Cortex of kidney (tissue), 1 donor: ENCODE measurements at places on chromosomes 6 and 20.

- DNase-seq, result no peak
Measured at GRCh38 chr6:99602520-99603420, 3.9 kb upstream of the PRDM13 start.

DNA sequence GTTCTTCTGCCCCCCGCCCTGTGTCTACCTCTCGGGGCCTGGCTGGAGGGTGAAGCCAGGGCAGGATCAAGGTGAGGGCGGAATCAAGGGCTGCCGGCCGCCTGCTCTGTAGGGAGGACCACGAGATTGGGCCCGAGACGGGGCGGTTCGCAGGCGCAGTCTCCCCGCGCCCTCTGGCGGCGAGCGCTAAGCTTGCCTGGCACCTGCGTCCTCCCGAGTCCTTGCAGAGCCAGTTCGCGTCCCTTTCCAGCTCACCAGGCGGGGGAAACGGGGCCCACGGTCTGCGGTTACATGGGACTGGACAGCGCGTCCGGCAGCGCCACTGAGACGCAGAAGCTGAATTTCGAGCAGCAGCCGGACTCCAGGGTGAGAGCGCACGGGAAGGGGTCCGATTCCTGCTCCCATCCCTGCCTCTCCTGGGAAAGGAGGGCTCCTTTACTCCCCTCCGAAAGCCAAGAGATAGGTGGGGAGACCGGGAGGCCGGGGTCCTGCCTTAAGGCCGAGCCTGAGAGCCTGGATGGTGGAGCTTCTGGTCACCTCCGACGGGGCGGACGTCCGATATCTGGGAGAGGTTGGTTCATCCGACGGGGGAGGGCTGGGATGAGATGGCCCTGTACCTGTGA lies 3.6 kb upstream of the MATN4 start:
- DNase-seq, result no peak

GRCh38 chr6:72553531-72554511 lies 68.0 kb upstream of the KCNQ5 start:
- no peak for DNase-seq

DNA sequence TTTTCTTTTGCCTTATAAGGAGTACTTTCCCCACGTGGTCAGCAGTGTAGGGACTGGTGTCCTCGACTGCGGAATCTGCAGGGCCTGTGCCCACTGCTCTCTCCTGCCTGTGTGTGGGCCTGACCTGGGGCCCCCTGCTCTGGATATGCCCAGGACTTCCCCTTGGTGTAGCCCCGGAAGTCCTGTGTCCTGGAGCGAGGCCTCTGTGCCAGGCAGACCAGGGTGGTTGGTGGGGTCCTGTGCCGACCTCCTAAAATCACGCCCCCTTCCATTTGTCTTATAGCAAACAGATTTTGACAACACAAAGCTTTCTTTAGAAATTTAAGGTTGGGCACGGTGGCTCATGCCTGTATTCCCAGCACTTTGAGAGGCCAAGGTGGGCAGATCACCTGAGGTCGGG lies 64.2 kb downstream of the DLL1 start:
- no peak for DNase-seq

GRCh38 chr20:32924781-32925180 lies 66.1 kb downstream of the EFCAB8 start:
- no peak for DNase-seq

DNA sequence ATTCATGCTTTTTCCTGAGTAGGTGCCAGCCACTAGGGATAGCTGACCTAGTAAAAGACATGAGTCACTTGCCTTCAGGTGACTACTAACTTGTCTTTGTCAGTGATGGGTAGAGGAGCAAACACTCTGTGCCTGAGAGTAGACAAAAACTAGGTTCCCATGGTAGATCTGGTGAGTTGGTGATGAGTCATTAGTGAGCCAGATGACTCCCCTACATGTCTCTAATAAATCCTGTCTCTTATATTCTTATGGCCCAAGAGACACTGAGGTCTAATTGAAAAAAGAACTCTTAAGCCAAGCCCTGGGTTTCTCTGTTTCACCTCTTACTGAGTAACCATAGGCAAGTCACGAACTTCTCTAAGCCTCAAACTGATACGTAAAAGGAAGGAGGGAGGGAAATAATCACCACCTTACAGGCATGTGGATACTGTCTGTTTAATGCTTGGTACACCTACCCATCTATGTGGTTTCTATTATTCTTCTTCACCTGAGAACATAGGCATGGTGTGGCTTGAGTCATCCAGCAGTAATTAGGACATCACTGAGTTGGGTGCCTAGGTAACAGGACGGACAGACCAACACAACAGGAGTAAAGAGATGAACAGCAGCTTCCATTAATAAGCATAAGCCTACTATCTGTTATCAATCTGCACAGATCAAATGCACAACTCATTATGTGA lies 20.3 kb downstream of the TTPAL start:
- no peak for DNase-seq

GRCh38 chr6:34661357-34661756 lies 35.2 kb downstream of the ILRUN start:
- no peak for DNase-seq

- no peak for DNase-seq
Measured at GRCh38 chr20:658731-659291, 5.8 kb upstream of the SRXN1 start.

DNA sequence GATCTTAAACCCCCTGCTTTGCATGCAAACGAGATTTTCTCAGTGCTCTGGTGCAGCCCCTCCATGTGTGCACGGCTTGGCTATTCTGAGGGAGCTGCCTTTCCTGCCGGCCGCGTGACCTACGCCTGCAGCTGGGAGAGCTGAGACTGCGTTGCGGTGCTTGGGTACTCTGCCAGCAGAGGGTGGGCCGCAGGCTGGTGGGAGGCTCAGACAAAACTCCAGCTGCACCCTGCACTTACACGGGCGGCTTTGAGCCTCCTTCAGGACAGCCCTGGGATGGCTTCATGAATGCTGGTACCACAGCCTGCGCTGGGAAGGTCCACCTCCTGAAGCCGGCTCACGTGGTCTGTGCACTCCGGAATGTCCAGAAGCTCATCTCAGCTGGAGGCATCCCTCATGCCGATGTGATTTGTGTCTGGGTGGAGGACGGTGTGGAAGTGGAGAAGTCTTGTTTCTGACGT lies 223.7 kb downstream of the DLL1 start:
- no peak for DNase-seq

GRCh38 chr6:27370391-27370790 lies 18.2 kb upstream of the ZNF391 start:
- no peak for DNase-seq

DNA sequence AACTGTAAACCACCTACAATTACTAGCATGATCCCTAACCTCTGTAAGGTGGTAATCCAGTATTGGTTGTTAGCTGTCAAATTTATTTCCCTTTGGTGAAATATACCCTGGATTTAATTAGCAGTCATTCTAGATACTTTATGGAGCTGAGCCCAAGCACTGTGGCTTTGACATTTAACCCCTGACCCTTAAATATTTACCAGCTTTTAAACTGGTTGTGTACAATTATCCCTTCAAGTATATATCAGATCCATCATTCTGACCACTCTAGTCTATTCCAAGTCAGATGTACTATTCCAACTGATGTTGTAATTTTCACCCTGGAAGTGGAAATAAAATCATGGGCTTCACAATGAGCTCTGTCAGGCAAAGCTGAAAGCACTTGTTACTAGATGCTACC lies 229.6 kb downstream of the FOXC1 start:
- no peak for DNase-seq

- no peak for DNase-seq
Measured at GRCh38 chr20:17557675-17558006, 12.2 kb upstream of the DSTN start.

DNA sequence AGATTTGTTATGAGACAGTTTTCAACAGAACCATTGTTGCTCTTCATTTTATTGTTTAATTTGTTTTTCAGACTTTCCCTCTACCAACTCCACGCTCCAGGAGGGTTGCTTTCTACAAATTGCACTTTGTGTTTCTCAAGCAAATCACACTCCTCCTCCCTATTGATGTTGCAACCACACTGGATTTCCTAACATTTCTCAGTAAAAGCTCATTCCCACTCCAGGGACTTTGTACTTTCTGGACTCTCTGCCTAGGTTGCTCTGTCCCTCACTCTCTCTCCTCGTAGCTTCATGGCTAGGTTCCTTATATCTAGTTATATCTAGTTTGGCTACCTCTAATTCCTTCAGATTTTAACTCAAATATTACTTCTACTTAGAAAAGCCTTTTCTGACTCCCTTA lies 20.3 kb downstream of the PGK2 start:
- no peak for DNase-seq

DNA sequence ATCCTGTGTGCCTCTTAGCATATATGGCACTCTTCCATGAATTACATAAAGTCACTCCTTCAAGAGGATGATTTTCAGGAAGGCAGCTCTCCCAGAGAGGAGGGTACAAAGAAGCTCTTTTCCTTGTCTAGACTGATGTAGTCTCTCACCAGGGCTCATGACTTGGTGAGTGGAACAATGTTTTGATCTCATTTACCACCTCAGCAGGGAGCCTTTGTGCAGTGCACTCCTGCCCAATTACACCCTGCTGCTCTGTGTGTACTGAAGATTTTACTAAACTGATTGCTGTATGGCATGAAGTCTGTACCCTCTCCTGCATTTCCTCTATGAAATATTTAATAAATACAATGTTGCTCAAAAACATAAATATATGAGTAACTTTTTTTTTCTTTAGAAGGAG lies 598.3 kb upstream of the HS3ST5 start:
- DNase-seq, result no peak

GRCh38 chr6:143270026-143270425 lies 180.5 kb downstream of the ADAT2 start:
- DNase-seq, result no peak

- no peak for DNase-seq
Measured at GRCh38 chr6:166540631-166541331, 45.7 kb downstream of the RAMACL start.

GRCh38 chr20:58811334-58811733 lies 39.4 kb downstream of the GNAS-AS1 start:
- no peak for DNase-seq

DNA sequence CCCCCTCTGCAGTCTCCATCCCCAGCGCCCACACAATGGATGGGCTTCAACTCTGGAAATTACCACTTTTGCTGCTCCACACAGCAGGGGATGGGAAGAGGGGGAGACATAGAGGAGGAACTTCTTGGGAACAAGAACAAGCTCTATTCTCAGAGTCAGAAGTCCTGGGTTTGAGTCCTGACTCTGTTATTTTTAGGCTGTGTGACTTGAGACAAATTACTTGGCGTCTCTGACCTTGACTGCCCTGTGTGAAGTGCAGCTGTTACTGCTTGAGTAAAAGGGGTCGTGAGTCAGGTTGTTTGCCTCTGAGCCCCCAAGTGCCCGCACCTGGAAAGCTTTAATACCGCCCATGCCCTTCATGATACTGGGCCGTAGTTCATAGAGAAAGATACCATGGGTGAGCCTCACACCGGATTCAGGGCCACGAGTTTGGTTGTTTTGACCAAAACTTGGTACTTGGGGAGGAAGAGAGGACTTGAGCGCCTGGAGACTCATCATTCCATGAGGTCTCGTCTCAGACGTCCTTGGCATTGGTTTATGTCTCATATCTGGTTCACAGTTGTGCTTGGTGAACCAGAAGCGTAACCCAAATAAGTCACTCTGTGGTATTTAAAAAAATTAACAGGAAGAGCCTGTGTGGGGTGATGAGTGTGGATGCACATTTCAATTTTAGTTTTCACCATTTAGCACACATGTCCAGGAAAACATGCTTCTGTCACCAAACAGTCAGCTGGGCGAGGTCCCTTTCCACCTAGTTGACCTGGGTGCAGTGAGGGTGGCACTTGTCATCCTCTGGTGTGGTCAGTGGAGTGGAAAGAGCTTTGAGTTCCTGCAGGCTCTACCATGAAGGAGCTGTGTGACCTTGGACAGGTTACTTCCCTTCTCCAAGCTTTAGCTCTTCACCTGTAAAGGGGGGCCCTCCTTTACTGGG lies 75.6 kb downstream of the CDC5L start:
- no peak for DNase-seq

DNA sequence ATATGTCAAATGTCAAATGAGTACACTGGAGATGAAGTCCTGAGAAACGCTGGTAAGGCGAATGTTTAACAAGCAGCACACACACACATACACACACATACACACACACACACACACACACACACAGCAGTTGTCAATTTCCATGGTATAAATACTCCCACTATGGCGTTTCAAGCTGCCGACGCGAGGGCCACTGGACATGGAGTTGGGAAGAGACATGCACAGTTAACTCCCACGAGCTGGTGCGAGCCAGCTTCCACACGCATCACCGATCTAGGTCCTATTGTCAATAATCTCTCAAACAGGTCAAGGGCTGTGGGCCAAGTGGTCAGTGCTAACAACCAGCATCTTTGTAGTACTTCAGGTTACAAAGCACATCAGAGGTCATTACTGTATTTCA lies 58.9 kb downstream of the TRERF1 start:
- DNase-seq, result no peak

GRCh38 chr6:18477301-18477941 lies 90.3 kb downstream of the RNF144B start:
- DNase-seq, result no peak

DNA sequence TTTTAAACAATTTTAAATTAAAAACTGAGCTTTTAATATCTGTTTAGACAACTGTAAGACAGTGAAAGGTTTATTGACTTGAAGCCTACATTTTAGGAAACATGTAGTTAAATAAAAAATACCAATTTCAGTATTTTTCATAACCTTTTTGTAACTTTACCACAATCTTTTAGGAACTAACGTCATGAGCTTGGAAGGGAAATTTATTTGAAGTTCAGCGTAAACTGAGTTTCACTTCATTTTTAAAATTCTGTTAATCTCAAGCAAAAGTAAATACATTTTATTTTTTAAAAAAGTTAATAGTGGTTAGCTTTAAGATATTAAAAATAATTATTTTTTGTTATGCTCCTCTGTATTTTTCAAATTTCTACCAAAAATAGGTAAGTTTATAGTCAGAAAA lies 5.5 kb downstream of the CST7 start:
- no peak for DNase-seq

GRCh38 chr6:161091972-161092701 lies 100.6 kb downstream of the MAP3K4 start:
- no peak for DNase-seq

- DNase-seq, result no peak
Measured at GRCh38 chr6:41156001-41156400, 1.9 kb upstream of the TREML1 start.

GRCh38 chr20:37193821-37194220 lies 14.5 kb upstream of the MROH8 start:
- no peak for DNase-seq

- DNase-seq, result no peak
Measured at GRCh38 chr6:116019428-116019827, 41.3 kb downstream of the FRK start.

DNA sequence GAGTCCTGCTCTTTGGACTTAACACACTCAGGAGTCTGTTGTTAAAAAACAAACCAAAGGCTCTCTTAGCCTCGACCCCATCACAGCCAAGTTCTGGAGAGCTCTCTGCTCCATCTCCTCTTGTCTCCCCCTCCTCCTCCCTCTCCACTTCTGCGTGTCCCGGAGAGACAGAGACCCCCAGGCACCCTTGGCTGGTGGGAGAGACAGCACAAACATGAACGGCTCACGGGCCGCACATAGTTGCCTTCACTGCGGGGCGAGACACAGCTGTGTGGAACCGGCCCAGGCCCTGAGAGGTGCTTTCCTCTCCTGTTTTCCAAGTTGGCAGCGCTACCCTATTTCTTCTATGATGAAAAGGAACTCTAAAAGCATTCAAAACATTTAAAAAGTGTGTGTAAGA lies 23.3 kb upstream of the MYT1 start:
- no peak for DNase-seq
